ENCODE measurements at places on chromosomes 1 and 21. TPM values are rescaled to one million over a fixed set of nuclear protein-coding genes. Genes with fewer than 3 reads are reported as not detected.

The ANKRD35 gene
- total RNA-seq = 6.8 TPM

The LIPI gene
- total RNA-seq = not detected

The OVAAL gene
- not detected for total RNA-seq

The HSD3B1 gene
- total RNA-seq = not detected

The ATP1A2 gene
- 1.2 TPM for total RNA-seq

The C1QTNF12 gene
- not detected for total RNA-seq

The OR2T11 gene
- total RNA-seq = not detected

The NASP gene
- 40.2 TPM for total RNA-seq

The FBLIM1 gene
- 56.5 TPM for total RNA-seq

The SLC19A2 gene
- 52.4 TPM for total RNA-seq

The FAM72B gene
- 4.6 TPM for total RNA-seq

All from uterus (tissue), 4 donors.